AG08395 (cell line): ENCODE measurements at places on chromosomes 12 and 14.

- DNase-seq = no peak
Measured at GRCh38 chr14:59176765-59177164, 11.7 kb upstream of the DAAM1 start.

GRCh38 chr12:1318327-1319031 lies 275.9 kb downstream of the FBXL14 start:
- peak; percentile 62 for DNase-seq

GRCh38 chr14:105055334-105055733 lies 9.9 kb downstream of the GPR132 start:
- no peak for DNase-seq

DNA sequence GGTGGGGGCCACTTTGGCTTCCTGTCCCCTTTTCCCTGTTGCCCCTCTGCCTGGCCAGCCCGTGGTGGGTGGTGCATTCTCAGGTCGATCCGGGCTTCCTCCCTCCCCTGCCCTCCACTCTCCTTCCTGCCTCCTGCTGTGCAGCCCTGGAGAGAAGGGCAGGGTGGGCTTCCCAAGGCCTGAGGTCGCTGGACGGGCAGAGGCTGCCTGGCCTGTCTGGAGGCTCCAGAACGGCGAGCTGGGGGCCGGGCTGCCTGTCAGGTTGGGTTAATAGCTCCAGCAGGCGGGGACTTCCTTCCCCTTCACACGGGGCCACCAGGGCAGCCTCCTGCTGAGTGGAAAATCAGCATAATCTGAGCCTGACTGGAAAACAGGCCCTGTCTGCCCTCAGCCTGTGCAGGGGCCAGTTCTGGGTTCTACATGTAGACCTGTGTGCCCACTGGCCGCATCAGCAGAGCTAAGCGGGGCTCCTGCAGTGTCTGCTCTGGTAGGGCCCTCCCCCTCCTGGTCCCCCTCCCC lies 11.3 kb downstream of the KIF26A start:
- peak; percentile 34 for DNase-seq

DNA sequence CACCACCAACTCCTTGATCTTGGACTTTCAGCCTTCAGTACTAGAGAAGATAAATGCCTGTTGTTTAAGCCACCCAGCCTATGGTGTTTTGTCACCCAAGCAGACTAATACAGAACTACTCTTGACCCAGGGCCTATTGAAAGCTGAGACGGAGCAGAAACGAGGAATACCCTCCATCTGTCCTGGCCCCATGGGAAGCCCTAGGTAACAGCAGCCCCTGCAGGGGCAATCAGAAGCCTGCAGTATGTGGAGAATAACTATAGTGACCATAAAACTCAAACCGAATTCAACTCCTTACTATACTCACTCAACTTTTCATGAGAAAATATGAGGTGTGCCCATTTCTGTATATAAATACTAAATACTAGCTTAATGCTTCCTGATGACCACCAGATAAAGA lies 307.4 kb downstream of the NUAK1 start:
- DNase-seq = no peak

- DNase-seq = no peak
Measured at GRCh38 chr12:66288121-66288520, 14.2 kb upstream of the HELB start.

- DNase-seq = no peak
Measured at GRCh38 chr12:62737188-62737587, 197.8 kb downstream of the PPM1H start.

DNA sequence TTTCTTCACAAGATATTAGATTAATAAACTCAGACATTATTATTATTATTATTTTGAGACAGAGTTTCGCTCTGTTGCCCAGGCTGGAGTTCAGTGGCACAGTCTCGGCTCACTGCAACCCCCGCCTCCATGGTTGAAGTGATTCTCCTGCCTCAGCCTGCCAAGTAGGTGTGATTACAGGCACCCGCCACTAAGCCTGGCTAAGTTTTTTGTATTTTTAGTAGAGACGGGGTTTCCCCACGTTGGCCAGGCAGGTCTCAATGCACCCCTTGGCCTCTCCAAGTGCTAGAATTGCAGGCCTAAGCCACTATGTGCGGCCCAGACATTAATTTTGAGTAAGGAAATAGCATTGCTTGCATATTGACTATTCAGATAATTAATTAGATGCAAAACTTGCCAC lies 554.9 kb upstream of the LRFN5 start:
- no peak for DNase-seq

- DNase-seq = no peak
Measured at GRCh38 chr12:104582739-104583138, 126.0 kb downstream of the CHST11 start.

- peak; percentile 62 for DNase-seq
Measured at GRCh38 chr12:131112021-131112420, 158.3 kb downstream of the ADGRD1 start.

- DNase-seq = peak; percentile 68
Measured at GRCh38 chr14:105275267-105275946, 25.4 kb downstream of the BRF1 start.

GRCh38 chr14:91398707-91399106 lies 18.9 kb downstream of the CCDC88C start:
- no peak for DNase-seq

DNA sequence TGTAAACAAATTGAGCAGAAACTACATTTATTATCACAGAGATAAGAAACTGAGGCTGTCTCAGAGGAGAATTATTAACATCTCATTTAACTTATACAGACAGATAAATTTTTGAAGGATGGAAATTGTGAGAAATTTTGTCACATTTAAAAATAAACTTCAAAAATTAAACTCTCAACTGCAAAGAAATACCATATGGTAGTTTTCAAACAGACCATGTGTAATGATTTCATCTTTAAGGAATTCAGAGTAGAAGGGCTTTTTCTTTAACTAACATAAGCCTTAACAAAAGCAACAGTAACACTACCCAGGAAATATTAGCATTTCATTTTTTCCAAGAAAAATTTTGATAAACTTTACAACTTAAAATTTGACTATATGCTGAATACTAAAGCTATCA lies 26.6 kb downstream of the NUP37 start:
- DNase-seq = peak; percentile 31

DNA sequence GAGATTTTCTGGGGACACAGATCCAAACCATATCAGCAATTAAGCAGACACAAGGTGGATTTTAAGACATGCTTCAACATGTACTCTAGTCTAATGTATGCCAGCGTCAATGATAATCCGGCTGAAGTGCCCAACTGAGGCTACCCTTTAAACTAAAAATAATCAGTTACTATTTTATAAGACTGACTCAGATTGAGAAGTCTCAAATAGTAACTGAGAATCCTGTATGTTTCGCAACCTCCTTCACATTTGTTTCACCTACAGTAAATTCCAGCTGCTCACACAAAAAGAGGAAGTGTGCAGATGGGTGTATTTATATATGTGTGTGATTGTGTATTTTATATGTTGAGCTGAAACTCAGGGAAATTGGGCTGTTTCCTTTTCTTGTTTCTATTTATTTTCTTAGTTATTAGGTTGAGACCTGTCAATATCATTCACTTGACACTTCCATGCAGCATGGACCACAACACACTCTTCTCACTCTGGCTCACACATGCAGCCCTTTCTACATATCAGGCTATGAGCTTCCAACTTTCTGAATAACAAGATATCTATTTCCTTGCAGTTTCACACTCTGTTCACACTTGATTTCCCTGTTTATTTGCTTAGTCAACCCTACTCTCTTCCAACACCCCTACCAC lies 1224.9 kb upstream of the TMEM132C start:
- no peak for DNase-seq

GRCh38 chr12:52691076-52691840 lies 11.1 kb upstream of the KRT1 start:
- DNase-seq = no peak

- no peak for DNase-seq
Measured at GRCh38 chr14:61932974-61933373, 170.8 kb downstream of the SNAPC1 start.
